ENCODE measurements at places on chromosomes 16 and 17. TPM values are rescaled to one million over a fixed set of nuclear protein-coding genes. Genes with fewer than 3 reads are reported as not detected.

- no peak for DNase-seq
These were observed 84.8 kb upstream of the TNRC6C start for GRCh38 chr17:77873500-77874302.

DNA sequence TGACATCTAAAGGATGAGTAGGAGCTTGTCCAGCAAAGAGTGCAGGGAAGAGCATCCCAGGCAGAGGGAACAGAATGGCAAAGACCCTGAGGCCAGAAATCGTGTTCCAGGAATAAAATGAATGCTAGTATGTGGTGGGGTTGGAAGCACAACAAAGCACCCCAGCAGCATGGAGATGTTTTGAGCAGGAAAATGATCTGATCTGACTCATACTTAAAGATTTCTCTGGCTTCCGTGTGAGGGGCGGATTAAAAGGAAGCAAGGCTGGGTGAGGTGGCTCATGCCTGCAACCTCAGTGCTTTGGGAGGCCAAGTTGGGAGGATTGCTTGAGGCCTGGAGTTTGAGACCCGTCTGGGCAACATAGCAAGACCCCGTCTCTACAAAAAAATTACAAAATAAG lies 2.3 kb downstream of the SLC5A11 start:
- DNase-seq: no peak

The ORC6 gene
- total RNA-seq: 33.5 TPM

DNA sequence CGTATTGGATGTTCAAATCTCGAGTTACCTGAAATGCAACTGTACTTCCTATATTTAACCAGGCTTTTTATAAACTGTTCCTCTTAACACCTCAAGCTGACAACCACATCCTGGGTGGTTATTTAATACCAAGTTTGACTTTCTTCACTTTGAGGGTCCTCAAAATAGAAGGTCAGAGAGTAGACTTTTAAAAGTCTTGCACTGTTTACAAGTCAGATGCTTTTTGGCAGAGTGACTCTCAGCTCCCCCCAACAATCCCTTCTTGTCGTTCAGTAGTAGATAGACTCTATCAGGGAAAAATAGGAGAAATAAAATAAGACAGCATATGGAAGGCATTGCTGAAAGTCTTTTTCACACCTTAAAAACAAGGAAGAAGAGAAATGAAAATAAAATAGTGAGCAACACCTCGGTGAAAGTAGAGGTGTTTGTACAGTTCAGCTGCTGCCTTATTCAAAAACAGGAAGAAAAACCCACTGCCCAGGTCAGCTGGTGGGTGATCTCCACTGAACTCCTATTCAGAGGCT lies 650.4 kb downstream of the WWOX start:
- no peak for DNase-seq

GRCh38 chr16:67518676-67519075 lies 10.0 kb upstream of the RIPOR1 start:
- no peak for DNase-seq

- DNase-seq: no peak
These were observed 6.4 kb downstream of the FA2H start for GRCh38 chr16:74768239-74768638.

DNA sequence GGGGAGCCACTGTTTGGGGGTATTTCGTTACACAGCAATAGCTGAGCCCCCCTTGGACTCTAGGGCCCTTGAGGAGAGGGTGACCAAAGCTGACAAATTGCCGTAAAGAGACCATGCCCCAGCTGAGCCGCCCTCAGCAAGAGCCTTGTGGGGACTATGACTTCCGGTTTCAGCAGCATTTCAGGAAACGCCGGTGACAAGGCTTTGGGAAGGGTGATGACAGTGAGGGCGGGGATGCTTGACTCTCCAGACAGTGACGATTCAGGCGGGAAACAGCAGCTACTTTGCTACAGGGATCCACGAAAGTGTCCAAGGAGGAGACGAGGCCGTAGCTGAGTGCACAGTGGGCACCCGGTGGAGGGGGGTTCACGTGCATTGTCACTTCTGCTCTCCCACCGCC lies 360.8 kb downstream of the C16orf95 start:
- no peak for DNase-seq

The AP2B1 gene
- 446 TPM for total RNA-seq

The CCL18 gene
- total RNA-seq: not detected

- DNase-seq: no peak
These were observed 101.9 kb downstream of the PCTP start for GRCh38 chr17:55852734-55853133.

DNA sequence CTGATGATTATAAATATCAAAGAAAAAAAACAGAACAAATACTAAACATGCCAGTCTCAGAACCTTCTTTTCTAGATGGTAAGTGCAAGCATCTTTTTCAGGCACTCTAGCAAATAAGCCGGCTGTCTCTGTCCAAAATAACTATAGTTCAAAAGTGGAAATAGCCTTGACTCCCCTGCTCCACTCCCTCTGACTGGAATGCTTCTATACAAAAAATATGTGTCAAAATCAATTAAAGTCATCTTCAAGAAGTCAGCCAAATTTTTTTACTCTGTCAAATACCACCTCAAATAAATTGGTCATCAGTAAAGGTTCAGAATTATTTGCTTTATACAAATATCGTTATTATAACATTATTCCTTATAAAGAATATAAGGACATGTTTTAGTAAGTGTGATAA lies 83.6 kb downstream of the CACNG1 start:
- DNase-seq: no peak

DNA sequence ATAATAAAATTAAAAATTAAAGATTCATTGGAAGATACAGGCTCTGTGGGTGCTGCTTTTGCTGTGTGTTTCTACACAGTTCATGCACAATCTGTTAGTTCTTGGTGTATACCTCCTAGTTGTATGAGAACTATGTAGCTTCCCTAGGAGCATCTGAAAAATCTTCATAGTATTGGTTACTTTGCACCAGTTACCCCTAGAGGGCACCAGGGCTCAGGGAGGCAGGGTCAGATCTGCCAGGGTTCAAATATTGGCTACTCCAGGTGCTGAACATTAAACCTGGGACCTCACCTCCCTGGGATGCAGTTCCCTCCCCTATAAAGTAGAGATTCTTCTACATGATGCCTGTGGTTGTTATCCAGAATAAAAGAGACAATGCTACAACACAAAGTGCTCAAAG lies 583.0 kb upstream of the CDH11 start:
- DNase-seq: no peak

DNA sequence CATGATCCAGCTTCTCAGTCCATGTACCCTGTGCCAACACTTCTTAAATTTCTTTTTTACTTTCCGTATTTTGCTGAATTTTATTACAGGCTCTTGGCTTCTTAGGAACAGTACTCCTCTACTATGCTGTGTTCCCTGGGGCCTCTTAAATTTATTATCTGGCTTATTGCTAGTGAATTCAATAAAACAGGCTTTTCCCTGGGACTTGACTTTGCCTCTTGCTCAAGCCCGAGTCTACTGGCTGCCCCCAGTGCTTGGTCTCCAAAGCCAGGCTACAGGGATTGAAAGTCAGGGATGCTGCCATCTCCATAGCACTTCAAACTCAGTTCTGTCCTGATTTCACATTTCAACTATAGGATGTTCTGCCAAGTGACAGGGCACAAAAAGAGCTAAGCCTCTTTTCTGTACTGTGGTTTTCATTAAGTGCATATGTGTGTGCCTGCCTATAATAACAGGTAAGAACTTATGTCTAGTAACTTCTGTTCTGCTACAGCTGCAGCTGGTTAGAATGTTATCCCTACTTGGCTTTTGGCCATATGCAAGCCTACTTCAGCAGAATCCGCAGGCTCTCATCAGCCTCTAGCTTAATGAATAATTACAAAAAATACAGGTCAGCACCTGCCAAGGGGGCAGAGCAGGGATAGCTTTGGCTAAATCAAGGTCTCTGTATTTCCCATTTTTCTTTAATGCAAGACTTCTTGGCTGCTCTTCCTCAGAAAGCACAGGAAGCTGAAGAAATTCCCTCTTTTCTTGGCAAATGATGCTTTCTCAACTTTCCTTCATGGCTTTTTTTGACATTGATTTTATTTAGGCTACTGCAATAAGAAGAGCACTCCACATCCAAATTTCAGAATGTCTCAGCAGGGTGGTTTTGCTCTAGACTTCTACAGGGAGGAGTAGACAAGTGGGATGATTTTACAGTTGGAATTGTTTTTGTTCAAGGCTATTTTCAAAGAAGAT lies 8.2 kb downstream of the FAM20A start:
- DNase-seq: no peak

DNA sequence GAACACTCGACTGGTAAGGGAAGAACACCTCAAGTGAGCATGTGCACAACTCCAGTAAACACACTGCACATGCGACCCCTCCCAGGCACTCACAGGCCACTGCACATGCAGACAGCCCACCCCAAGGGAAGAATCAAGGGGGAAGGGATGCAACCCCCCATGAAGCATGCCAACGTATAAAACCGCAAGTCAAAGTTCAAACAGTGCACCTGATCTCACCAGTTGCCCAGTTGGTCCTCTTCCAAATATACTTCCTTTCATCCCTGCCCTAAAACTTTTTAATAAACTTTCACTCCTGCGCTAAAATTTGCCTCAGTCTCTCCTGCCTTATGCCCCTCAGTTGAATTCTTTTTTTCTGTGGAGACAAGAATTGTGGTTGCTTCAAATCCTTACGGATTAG lies 51.0 kb upstream of the TOM1L1 start:
- DNase-seq: no peak

The RND2 gene
- total RNA-seq: 0.59 TPM

DNA sequence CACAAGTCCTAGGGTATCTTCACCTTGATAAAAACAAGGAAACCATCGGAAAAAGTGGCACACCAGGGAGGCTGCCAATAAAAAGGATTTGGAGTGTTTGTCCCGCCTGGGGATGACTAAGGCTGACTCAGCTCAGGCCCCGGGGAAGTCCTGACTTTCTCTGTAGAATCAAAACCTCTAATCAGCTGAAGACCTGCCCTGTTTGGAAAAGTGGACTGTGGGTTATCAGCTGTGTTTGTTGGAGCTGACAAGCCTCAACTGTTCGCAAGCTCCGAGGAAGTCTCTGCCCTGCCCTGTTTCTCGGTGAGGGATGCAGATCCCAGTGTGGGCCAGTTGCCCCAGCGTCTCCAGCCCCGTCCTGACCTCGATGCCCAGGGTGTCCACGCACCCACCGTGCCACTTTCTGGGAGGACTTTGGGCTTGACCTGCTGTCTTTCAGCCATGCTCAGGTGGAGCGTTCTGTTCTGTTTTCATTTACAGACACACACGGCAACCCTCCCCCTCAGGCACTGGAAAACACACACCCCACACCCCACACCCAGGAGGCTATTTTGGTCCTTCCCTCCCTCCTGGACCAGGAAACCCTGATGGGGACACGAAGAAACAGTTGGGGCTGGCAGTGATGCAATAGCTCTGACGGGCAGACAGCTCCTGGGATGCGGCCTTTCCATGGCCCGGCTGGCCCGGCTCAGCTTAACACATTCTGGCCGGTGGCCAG lies 27.6 kb upstream of the PITPNA start:
- peak; percentile 54 for DNase-seq

GRCh38 chr16:74770831-74771526 lies 3.6 kb downstream of the FA2H start:
- no peak for DNase-seq

The HBZ gene
- total RNA-seq: 1.1 TPM

DNA sequence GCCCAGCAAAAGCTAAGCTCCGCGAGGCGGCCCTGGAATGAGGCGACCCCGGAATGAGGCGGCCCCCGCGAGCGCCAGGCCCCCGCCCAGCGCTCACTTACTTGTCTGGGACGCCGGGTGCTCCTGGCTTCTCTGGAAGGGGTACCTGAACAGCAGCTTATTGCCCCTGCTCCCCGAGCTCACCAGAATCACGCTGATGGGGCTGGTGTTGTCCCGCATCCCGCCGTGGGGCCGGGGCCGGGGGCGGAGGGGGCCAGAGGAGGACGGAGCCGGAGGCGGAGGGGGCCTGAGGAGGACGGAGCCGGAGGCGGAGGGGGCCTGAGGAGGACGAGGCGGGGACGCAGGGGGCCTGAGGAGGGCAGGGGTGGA lies 440 bp downstream of the NPRL3 start:
- no peak for DNase-seq

DNA sequence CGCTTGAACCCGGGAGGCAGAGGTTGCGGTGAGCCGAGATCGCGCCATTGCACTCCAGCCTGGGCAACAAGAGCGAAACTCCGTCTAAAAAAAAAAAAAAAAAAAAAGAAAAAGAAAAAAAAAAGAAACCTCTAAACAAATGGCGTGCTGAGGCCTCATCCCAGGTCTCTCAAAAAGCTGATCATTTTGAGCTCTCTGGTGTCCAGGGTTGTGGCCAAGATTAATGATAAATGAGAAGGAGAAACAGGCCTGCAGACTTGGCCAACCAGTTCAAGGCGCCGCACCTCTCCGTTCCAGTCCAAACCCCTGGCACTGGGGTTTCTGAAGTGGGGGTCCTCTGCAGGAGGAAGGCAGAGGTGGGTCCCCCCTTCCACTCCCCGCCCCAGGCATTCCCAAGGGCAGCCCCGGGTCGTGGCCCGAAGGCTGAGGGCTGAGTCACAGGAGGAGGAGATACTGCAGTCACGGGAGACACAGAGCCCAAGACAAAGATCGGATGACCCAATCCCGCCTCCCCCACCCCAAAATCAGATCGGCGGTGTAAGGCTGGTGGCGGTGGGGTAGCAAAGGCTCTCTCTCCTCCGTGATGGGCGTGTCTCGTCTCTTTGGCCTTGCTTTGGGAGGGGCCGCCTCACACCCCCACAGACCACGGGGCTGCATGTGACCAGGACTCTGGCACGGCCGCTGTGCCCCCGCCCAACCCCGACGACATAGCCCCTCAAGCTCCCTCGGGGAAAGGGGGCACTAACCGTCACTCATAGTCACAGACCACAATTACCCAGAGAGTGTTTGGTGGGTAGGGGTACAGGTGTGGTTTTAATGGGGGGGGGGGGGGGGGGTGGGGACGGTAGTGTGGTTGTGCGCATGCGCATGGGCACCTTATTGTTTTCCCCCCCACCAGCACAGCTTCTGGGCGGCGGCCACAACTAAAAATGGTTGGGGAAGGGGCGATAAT lies 1.1 kb downstream of the VAT1 start:
- DNase-seq: peak; percentile 33

The NAGPA gene
- 19.2 TPM for total RNA-seq

The KRT31 gene
- total RNA-seq: not detected

The ADAMTS18 gene
- total RNA-seq: not detected

DNA sequence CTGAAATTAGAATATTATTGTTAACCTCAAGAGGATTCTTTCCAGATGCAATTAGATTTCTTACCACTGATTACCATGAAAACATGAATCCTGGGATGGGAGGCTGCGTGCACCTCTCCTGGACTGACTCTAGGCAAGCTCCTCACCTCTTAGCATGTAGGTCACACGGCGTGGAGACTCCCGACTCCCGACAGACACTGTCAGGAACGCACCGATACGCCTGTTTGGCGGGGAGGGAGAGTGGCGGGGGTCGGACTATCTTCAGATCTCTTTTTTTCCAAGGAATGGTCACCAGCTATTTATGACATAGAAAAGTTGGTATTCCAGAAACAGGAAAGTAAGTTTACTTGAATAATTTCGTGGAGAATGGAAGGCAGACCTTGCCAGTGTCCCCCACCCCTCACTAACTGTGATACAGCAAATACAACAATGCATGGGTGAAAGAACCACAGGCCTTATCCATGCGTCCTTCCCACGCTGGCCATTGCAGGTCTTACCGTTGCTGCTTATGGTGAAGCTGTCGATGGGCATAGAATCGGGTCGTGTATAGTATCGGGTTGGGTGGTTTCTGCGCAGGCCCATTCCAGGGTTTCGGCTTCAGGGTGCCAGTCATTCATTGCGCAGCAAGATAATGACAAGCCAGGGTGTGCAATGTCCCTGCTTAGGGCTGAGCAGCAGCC lies 62.6 kb upstream of the ENDOV start:
- no peak for DNase-seq

The ITGAX gene
- total RNA-seq: 0.49 TPM

The RNF227 gene
- 2.6 TPM for total RNA-seq

The PYDC1 gene
- total RNA-seq: not detected

GRCh38 chr17:37752482-37752881 lies 7.6 kb upstream of the HNF1B start:
- DNase-seq: no peak

Data from Panc1 (cell line).